Spleen (tissue), 13 donors: ENCODE measurements at places on chromosomes 1 and 21.
A peak's percentile ranks its signal among the peaks of the same experiment; 100 is the strongest.

- no peak for DNase-seq
These were observed at the start of gene TMEM61 for GRCh38 chr1:54980528-54981241. TMEM61 (plus strand) TSS chr1:54980628; CDS start chr1:54981066, 438 bp downstream.

DNA sequence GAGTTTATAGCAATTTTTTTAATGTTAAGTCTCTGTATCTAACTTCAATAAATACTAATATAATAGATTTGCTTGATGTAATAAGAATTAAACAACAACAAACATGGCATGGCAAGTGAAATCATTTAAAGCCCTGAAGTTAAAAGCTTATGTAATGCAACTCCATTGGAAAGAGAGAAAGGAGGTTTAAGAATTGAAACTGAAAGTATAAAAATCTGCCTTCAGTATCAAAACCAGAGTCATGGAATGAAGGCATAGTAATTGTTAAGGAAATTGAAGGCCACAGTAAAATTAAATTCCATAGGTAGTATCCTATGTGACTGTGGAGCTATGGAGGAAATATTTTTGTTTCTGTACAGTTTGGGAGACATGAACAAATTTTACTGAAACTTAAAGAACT, 55.1 kb downstream of the PRDX6 start:
- no peak for DNase-seq

GRCh38 chr1:246170574-246171261, 336.4 kb downstream of the SMYD3 start:
- no peak for DNase-seq

DNA sequence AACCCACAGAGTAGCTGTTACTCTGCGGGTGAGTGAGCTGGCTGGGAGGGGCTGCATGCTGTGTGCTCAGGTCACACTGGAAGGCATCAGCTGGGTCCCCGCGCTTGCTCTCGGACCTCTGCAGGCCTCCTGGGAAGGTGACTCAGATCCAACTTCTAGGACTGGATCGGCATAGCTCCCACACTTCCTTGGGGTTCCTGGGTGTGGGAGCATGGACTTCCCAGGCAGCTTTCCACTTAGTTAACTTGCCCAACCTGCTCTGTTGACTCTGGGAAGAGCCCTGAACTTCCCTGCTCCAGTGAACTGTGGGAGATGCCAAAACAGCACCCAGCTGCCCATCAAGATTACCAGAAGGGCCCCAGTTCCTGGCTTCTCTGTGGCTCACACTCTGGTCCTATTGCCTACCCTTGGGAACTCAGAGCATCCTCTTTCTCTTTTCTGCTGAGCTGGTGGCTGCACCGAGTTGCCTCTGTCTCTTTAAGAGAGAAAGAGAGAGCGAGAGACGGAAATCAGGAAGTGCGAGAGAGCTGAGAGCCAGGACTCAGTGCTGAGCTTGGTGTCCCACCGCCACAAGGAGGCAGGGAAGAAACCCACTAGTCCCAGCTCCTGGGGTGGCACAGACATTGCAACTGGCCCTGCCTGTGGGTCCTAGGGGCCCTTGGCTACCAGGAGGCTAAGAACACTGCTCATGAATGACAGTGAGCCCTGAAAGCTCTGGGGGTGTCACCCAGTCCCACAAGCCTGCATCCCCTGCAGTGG, at the start of gene IKBKE:
IKBKE (plus strand) TSS at position 544 of the 759 bp plus-strand sequence. CDS start 2,752 bp downstream, outside the sequence.
- DNase-seq: peak; percentile 79

DNA sequence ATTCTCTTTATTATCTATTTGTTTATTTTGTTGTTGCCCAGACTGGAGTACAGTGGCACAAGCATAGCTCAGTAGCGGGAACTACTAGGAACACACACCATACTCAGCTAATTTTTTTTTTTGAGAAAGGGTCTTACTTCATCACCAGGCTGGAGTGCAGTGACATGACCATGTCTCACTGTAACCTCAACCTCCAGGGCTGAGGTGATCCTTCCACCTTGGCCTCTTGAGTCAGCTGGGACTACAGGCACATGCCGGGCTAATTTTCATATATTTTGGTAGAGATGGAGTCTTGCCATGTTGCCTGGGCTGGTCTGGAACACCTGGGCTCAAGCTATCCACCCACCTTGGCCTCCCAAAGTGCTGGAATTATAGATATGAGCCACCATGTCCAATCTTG, 5.3 kb upstream of the TXNIP start:
- DNase-seq: no peak

- no peak for DNase-seq
These were observed 38.3 kb downstream of the IRF2BP2 start for GRCh38 chr1:234571702-234572101.

DNA sequence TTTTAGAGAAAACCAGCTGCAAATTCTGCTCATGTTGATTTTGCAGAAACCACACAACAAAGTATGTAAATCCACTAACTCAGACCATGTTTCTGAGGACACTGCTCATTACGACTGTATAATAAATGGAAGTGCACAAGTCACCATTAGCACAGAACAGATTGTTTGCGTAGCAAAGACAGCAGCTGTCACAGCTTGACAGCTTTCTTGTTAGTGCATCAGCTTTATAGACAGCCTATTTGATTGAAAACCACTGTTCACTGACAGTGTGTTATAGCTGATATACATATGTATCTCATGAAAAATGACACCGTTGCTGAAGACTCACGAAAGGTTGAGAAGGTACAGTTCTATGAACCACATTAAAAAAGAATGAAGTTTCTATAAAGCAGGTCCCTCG, 560.2 kb upstream of the ZRANB2 start:
- no peak for DNase-seq

GRCh38 chr21:42567214-42567555, 53.5 kb downstream of the SLC37A1 start:
- DNase-seq: peak; percentile 24

DNA sequence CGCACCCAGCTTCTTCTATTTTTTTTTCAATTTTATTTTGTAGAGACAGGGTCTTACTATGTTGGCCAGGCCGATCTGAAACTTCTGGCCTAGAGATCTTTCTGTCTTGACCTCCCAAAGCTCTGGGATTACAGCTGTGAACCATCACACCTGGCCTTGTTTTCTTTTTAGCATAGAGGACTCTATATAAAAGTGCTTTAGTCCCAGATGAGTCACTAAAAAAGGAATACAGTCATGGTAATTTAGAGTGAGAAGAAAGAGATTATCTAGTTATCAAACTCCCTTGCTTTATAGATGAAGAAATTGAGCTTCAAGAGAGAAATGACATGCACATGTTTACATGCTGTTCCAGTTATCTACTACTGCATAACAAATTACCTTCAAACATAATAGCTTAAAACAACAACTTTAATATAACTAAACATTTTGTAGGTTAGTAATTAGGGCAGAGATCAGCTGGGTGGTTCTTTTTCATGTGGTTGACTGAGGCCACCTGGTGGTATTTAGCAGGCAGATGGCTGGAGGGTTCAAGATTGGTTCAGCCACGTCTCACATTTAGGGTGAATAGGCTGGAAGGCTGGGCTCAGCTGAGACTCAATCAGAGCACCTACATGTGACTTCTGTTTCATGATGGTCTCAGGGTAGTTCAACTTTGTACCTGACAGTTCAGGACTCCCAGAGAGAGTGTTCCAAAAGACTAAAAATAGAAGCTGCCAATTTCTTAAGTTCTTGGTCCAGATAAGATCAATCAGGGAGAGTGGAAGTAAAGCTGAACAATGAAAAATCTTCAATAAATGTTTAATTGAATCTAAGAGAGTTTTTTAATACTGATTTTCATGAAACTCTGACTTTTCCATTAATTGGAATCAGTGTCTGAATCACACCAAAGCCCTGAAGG, 16.9 kb upstream of the MTF2 start:
- DNase-seq: no peak

DNA sequence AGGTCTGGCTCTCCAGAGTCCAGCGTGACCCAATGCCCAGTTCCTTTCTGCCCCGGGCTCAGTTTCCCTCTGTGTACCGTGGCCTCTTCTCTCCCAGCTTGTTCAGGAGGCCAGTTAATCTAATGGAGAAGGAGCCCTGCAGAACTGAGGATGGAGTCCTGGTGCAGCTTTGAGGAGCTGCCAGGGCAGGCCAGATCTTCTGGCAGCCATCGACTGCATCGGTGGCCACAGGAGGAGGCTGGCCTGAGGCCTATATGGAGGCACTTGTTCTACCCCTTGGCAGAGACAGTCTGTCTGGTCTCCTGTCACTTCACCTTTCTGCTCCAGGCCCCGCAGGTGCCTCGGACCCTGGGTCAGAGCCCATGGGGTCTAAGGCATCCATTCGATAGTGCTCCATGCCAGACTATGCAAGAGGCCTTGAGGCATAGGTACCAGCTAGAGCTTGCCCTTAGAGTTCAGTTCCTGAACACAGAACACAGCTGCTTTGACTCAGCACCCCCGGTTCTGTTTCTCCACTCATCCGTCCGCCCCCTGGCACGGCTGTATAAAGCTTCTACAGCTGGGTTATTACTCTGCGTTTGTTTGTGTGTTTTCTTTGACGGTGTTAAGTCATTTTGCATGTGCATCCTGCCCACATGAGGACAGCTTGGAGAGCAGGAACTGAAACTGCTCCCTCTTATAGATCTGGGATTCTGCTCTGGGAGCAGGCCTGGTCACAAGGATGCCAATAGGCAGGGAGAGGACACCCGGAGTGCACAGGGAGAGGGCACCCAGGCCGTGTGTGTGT, 18.5 kb upstream of the LRRN2 start:
- DNase-seq: no peak

- no peak for DNase-seq
These were observed 47.0 kb downstream of the ARHGEF16 start for GRCh38 chr1:3501437-3501836.

- DNase-seq: no peak
These were observed 15.0 kb downstream of the ZYG11B start for GRCh38 chr1:52741259-52741658.

DNA sequence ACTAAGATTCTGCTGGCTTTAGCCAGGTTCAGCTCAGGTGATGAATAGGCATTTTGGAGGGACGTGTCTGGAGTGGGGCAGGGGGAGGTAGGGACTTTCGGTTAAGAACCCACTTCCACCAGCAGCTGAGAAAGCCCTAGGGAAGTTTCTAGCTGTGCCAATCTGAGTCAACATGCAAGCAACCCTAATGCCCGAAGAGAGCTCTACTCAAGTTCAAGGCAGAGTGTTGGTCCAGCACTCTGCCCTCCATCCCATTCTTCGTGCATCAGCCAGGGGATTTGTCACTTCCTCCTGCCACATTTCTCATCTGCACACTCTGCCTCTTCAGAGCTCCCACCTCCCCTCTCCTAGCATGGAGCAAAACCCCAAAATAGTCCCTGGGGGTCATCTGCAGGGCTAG, 208.8 kb downstream of the HIVEP3 start:
- no peak for DNase-seq

DNA sequence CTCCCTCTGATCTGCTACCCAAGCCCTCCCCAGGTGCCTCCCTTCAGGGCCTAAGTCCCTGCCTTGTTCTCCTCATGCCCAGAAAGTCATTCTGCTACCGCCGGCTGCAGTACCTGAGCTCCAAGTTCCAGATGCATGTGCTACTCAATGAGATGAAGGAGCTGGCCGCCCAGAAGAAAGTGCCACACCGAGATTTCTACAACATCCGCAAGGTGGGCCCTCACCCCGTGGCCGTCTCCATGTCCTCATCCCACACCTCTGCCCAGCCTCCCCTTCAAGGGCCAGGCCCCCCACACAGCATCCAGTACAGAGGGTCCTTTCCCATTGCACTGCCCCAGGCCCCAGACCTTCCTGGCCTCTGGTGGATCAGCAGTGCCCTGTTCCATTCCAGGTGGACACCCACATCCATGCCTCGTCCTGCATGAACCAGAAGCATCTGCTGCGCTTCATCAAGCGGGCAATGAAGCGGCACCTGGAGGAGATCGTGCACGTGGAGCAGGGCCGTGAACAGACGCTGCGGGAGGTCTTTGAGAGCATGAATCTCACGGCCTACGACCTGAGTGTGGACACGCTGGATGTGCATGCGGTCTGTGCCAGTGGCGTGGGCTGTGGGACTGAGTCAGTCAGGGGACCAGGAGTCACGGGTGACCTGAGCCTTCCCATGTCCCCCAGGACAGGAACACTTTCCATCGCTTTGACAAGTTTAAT, 8.2 kb downstream of the AMPD2 start:
- DNase-seq: no peak

GRCh38 chr1:170808216-170808885, 127.0 kb upstream of the MROH9 start:
- no peak for DNase-seq

GRCh38 chr1:221234791-221235190, 355.5 kb downstream of the HLX start:
- DNase-seq: no peak

- DNase-seq: no peak
These were observed 260.7 kb downstream of the AJAP1 start for GRCh38 chr1:4915154-4915553.

GRCh38 chr1:162361349-162361748, 15.3 kb downstream of the SPATA46 start:
- DNase-seq: no peak

DNA sequence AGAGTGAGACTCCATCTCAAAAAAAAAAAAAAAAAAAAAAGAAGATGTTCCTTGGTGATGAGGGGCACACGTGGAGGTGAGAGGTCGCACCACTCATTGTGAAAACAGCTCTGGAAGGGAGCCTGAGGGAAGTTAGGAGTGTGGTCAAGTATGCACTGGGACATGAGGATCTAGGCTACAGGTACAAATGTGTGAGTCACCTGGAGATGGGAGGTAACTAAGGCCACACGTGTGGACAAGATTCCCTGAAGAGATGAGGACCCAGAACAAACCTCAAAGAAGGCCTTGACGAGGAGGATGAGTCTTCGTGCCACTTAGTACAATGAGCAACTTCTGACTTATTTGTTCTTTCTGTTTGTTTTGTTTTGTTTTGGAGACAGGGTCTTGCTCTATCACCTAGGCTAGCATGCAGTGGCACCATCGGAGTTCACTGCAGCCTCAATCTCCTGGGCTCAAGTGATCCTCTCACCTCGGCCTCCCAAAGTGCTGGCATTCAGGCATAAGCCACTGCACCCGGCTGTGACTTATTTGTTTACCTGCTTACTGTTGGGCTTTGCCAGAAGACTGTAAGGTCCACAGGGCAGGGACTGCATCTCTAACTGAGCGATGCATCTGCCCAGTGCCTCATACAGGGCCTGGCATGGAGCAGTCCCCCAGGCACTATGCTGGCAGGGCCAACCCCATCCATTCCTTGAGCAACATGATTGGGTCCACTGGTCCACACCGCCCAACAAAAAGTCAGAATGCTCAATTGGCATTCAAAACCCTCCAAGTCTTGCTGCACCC, 6.4 kb downstream of the ASAP3 start:
- no peak for DNase-seq

DNA sequence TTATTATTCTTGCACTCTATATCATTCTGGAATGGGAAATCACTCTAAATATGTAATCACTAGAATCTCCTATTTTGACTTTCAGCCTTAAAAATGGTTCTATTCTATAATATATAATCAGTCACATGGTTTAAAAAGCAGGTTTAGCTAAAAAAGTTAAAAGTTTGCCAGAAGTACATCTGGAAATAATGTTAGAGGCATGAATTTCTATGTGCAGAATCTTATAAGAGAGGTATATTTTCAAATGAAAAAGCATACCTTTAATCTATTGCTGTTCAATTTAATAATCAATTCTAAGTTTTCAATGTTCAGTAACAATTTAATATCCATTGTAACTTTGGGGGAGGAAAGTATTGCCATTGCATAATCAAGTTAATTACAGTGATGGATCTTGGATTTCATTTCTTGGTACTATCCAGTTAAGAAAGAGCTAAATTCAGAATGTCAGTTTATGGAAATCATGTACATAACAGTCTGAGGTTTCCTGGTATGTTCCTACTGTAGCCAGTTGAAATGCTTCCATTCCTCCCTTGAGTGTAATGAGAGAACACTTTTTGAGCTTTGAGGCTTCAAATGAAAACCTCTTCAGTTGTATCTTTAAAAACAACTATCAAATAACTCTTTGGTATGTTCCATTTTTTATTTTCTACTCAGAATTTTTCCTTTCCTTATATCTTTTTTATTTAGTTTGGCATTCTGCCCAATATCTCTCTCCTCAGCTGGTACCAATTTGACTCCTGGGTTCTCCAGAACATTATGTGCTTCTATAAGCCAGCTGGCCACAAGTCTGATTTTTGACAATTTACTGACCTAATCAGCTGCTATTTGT, 175.7 kb upstream of the COL11A1 start:
- no peak for DNase-seq
